ENCODE measurements at places on chromosomes 2 and 18.
A peak's percentile ranks its signal among the peaks of the same experiment; 100 is the strongest.

DNA sequence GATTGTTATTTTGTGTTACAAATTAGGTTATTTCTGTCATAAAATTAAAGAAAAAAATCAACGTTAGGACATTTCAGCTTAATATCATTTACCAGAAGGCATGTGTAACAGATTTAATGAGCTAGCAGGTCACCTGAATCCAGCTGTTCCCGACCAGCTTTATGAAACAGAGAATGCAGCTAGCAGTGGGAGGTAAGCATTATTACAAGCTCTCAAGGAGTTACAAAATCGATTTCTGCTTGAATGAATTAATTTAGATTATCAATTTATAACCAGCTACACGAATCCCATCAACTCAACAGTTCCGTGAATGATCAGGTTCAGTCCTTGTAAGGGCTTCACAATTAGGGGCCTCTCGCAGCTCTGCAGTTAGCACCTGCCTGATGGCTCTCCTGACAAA, 211.9 kb downstream of the PTGR3 start:
- peak; percentile 95 for DNase-seq

DNA sequence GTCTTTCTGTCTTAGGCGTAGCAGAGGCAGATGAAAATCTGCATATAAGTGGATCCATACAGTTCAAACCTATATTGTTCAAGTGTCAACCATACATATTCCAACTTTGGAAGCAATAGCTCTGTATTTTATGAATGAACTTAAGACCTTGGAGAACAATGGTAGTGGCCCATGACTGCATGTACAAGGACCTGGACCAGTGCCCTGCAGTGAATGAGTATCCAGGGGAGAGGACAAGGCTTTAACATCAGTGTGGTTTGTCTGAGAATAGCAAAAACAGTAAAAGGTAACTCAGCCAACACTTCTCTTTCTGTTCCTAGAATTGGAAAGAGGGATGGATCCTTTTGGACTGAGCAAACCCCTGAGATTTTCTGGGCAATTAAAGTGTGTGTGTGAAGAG, 230.8 kb upstream of the LINC00305 start:
- DNase-seq, result no peak

GRCh38 chr18:31101183-31102024, 817 bp downstream of the DSC2 start:
- DNase-seq, result no peak

GRCh38 chr18:63586966-63587365, at the start of gene SERPINB13:
TSS of gene SERPINB13 (plus strand) at chr18:63587343. CDS start at chr18:63588668, 1,325 bp downstream.
- DNase-seq, result no peak

- DNase-seq, result peak; percentile 15
These were observed 45.3 kb downstream of the ACAA2 start for GRCh38 chr18:49768051-49768391.

DNA sequence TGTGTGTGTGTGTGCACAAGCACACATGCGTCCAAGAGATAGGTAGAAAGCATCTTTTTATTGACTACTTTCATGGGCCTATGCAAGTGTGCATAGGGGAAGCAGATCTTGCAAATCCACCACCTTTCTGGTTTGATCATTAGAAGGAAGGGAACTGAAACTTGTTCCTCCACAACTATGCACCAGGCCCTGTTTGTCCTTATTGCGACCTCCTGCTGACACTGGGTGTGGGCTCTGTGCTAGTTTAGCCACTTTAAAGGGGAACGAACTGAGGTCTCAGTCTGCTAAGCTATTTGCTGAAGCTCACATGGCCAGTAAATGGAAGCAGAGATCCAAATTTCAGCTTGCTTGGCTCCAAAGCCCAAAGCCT, 32.1 kb upstream of the INSIG2 start:
- no peak for DNase-seq

- DNase-seq, result no peak
These were observed 154.2 kb upstream of the RMP24 start for GRCh38 chr18:35818353-35818667.

All from NCI-H1092 treated with DMSO at 0.1 percent for 48 hours (cell line).